ENCODE measurements at places on chromosomes 7 and 10.

DNA sequence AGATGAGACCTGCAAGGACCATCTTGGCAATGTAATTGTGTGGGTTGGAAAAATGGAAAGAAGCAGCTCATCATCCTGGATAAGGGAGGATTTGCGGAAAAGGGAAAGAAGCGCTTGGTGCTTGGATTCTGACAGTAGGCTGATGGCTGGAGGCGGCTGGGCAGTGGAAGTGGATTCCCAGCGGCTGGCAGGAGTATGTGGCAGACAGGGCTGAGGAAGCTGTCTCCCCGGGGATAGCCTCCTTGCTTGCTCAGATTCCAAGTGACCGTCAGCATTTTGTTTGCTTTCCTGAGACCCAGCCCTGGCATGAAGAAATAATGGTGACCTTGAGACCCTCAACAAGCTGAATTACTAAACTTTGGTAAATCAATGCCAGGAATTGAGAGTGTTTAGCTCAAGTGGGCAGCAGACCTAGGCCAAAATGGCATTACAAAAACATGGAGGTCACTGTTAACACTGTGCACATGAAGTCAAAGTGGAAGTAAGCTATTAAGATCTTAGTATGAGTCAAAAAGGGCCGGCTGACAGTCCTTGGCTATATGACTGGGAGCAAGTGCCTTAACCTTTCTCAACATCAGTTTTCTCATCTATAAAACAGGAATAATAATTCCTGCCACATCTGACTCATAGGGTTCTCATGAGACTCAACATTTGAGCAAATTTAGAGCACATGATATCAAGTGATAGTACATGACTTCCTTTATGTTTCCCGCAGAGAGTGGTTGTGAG is 21.3 kb downstream of the SLC25A28 start:
- no peak for DNase-seq

GRCh38 chr10:77965294-77965693 is 38.7 kb upstream of the DLG5 start:
- no peak for DNase-seq

DNA sequence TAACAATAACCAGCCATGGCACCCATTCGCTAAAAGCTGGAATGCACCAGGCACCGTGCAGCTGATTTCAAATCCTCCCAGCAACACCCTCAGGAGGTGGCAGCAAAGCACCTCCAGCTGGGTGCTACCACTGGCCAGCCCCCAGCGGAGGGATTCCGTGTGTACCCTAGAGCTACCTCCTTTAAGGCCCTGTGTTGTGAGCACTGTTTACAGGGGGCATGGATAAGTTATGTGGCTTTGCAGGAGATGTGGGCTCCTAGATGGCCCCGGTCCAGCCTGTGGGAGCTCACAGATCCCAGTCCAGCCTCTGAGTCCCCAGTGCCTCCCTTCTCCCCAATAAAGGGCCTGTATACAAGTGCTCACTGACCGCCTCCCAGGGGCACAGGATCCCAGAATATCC is 27.1 kb downstream of the TNRC18 start:
- peak; percentile 17 for DNase-seq

- DNase-seq = no peak
These were observed 179.3 kb downstream of the MAD1L1 start for GRCh38 chr7:2053395-2053794.

DNA sequence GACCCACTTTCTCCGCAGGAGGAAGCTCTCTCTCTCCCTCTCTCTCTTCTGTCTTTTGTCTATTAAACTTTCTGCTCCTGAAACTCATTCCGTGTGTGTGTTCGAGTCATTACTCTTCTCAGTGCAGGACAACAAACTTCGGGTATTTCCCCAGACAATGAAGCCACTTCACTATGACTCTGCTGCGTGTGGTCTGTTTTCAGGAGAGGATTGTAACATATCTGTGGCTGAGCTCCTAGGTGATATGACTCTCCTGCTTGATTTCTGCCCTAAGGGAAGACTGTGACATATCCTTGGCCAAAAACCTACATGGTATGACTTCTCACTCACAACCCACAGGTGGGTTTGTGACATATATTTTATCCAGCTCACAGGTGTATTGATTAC is 39.9 kb upstream of the ZNF107 start:
- DNase-seq = no peak

- no peak for DNase-seq
These were observed 1.3 kb upstream of the MUC12 start for GRCh38 chr7:100968031-100968430.

- DNase-seq = no peak
These were observed 93.4 kb downstream of the PTPRZ1 start for GRCh38 chr7:121966276-121966934.

DNA sequence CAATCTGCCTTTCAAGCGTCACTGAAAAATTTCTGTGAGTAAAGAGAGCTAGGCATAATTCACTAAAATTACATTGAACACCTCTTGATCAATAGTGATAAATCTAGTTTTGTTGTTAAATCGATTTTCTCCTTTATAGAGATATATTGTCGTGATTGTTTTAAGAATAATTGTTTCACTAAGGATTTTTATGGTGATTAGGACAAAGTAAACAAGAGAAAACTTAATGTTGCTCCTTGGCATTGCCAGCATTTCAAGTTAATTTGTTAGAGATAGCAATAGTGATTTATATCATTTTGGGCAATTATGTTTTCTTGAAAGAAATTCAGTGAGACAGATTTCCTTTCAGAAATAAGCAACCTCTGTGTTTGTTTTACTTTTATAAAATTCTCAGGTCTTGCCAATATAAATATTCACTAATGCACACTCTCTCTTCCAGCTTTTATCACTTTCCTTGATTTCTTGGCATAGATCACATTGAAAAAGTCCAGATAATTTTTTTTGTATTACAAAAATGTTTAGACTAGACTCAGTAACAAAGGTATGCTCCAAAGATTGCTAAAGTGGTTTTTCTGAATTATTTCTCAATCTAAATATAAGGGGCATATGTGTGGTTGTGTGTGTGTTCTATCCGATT is 538.7 kb downstream of the TFEC start:
- DNase-seq = no peak

- no peak for DNase-seq
These were observed 2.5 kb upstream of the BTRC start for GRCh38 chr10:101351477-101351876.

GRCh38 chr10:97384156-97384555 is 17.0 kb downstream of the RRP12 start:
- no peak for DNase-seq

GRCh38 chr7:55212176-55212575 is 153.0 kb upstream of the LANCL2 start:
- DNase-seq = no peak

Data from NCI-H1694 treated with DMSO at 0.1 percent for 48 hours (cell line).